Lower lobe of right lung (tissue), 2 donors: ENCODE measurements at places on chromosomes 7 and 10. TPM values are rescaled to one million over a fixed set of nuclear protein-coding genes. Genes with fewer than 3 reads are reported as not detected.

Gene CLDN4
- 116 TPM for total RNA-seq

Gene MOGAT3
- not detected for total RNA-seq

Gene GDF10
- 14.5 TPM for total RNA-seq

DNA sequence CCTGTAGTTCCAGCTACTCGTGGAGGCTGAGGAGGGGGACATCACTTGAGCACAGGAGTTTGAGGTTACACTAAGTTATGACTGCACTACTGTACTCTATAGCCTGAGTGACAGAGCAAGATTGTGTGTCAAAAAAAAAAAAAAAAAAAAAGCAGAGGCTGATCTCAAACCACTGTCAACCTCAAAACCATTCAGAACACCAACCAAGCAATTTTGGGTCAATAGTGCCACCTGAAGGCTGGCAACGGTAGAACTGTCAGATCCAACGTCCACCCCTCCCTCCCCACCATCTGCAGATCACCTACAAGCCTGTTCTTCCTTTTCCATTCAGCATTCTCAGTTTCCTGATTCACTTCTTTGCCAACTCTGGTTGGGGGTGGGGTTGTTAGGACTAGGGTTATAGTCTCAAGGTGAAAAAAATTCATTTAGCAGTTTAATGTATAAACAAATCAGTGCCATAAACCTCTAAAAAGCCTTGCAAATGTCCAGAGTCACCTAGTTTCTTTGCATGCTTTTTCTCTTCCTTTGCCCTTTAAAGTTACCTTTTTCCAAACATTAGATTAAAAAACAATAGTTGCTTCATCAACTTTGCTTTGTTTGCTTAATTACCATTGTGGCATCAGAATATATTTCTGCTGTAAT, 2.6 kb downstream of the MRPS33 start:
- peaks cover 7% of the 10 kb centered on the region for H3K4me1 ChIP-seq
- peak; percentile 49 for DNase-seq
- H3K36me3 ChIP-seq, result peaks cover 29% of the 10 kb centered on the region
- no peaks in the 10 kb centered on the region for H3K27me3 ChIP-seq
- H3K27ac ChIP-seq, result no peak overlapping the region
- no peak overlapping the region for H3K4me3 ChIP-seq

DNA sequence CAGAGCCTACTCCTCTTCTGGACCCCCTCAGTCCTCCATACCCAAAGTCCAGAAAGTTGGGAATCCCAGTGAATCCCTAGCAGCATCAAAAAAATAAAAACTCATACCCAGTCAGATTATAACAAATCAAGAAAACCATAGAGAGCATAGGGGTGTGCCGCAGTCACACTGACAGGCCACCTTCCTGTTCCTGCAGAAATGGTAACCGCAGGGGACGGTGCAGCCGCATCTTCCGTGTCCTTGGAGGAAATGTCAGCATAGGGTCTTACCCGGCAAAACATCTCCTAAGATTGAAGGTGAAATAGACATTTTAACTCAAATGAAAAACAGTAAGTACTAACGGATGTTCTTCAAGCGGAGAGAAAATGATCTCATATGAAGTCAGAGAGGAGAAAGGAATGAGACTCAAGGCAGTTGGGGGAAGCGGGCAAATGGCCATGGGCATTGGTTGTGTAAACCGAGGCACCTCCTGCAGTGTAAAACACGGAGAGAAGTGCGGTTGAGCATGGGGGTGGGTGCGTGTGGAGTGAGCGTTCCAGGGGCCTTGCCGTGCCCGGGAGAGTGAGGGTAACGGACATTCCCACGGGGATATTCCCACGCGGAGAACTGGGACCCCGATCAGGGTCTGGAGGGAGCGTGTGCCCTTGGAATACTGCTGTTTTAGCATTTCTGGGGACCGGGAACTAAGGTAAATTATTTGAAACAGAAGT, 110.8 kb downstream of the NKX6-2 start:
- no peak overlapping the region for H3K27ac ChIP-seq
- no peak overlapping the region for H3K4me3 ChIP-seq
- DNase-seq, result peak; percentile 20
- H3K27me3 ChIP-seq, result no peaks in the 10 kb centered on the region
- H3K4me1 ChIP-seq, result no peaks in the 10 kb centered on the region

- DNase-seq, result no peak
- H3K4me3 ChIP-seq, result no peak overlapping the region
- H3K27ac ChIP-seq, result no peak overlapping the region
- peaks cover 2% of the 10 kb centered on the region for H3K4me1 ChIP-seq
- H3K36me3 ChIP-seq, result peaks cover 19% of the 10 kb centered on the region
These were observed 18.5 kb downstream of the PIK3CG start for GRCh38 chr7:106883456-106884026.

- DNase-seq, result peak; percentile 24
- H3K27ac ChIP-seq, result no peak overlapping the region
- H3K27me3 ChIP-seq, result no peaks in the 10 kb centered on the region
- peaks cover 9% of the 10 kb centered on the region for H3K36me3 ChIP-seq
- no peaks in the 10 kb centered on the region for H3K4me1 ChIP-seq
- H3K4me3 ChIP-seq, result no peak overlapping the region
These were observed 265.3 kb downstream of the ELFN1 start for GRCh38 chr7:1935176-1936005.

GRCh38 chr10:76088008-76088407, 656.6 kb downstream of the LRMDA start:
- no peak overlapping the region for H3K4me3 ChIP-seq
- peaks cover 5% of the 10 kb centered on the region for H3K4me1 ChIP-seq
- no peak for DNase-seq
- H3K36me3 ChIP-seq, result no peaks in the 10 kb centered on the region
- H3K27me3 ChIP-seq, result no peaks in the 10 kb centered on the region

DNA sequence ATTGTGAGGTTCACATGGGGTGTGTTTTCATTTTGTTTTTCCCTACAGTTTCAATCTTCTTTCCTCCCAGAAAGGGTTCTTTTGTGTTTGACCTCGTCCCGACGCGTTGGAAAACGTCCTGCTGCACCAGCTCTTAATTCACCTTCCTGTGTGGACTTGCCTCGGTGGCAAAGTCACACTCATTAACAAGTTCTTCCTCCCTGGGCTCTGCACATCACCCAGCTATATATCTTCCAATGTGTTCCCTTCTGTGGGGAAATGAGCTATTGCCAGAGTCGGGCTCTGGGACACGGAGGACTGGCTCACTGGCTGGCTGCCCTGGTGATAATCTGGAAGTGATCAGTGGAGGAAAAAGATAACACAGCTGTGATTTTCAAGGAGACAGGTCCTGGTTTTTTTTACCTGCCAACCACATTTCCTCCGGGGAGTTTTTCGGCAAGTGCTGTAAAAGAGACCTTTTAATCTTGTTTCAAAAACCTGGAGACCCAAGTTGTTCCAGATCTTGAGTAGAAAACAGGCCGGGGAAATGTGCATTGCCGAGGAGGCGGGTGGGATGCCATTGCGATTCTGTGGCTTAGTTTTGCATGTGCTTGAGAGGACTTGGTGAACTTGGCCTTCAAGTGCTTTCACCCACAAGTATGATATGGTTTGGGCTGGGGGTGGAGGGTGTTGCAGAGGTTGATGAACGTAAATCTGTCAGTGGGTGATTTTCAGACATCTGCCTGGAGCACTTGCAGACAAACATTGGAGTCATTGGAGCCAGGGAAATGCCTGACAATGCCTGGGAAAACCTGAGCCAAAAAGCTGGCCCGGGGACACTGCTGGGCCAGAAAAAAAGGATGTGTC, 96.5 kb upstream of the CREB5 start:
- peaks cover 22% of the 10 kb centered on the region for H3K27me3 ChIP-seq
- H3K27ac ChIP-seq, result no peak overlapping the region
- no peak overlapping the region for H3K4me3 ChIP-seq
- no peak for DNase-seq
- H3K36me3 ChIP-seq, result no peaks in the 10 kb centered on the region

DNA sequence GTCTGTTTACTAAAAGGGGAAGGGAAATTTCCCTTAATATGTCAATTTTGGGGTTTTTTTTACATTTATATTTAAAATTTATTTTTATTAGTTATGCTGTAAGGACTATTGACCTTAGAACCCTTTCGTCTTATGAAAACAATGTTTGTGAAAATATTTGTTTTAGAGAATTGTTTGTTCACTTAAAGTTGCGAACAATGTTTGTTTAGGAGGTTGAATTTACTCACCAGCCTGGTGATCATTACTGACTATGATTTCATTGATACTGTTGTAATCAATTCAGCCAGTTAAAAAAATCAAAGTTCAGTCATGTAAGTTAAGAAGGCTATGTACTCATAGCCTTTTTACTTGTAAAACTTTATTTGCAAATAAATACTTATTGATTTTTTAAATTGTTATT, 27.4 kb upstream of the TSPAN13 start:
- no peaks in the 10 kb centered on the region for H3K4me1 ChIP-seq
- no peak for DNase-seq

- H3K4me3 ChIP-seq, result no peak overlapping the region
- peaks cover 6% of the 10 kb centered on the region for H3K4me1 ChIP-seq
- peaks cover 63% of the 10 kb centered on the region for H3K27me3 ChIP-seq
- no peaks in the 10 kb centered on the region for H3K36me3 ChIP-seq
- DNase-seq, result no peak
These were observed 17.6 kb upstream of the DLX6 start for GRCh38 chr7:96987719-96988118.
